Mesothelial cell of epicardium (in vitro differentiated cells): ENCODE measurements at places on chromosomes 6 and 20. TPM values are rescaled to one million over a fixed set of nuclear protein-coding genes. Genes with fewer than 3 reads are reported as not detected.

DNA sequence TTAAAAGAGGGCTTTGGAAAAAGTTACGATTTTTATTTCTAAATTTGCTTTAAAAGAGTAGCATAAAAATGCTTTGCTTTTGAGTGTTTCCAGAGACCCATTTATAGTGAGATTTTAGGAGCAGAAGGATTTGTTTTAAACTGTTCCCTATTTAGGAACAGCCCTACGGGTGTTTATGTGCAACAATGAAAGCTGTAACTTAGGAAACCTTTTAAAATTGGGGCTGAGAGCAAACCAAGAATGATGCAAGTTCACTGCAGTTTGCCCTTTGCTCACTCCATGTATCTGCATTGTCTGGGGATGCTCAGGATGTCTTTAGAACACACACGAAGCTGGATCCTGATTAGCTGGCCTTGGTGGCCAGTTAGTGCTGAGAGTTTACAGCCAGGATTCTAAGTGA is 40.9 kb downstream of the GHRH start:
- DNase-seq = no peak

The PGBD1 gene
- total RNA-seq = 8.9 to 9.4 TPM (median 9.2 TPM) in 3 replicates

GRCh38 chr6:106884576-106884975 is 90.0 kb downstream of the CD24 start:
- no peak for DNase-seq

DNA sequence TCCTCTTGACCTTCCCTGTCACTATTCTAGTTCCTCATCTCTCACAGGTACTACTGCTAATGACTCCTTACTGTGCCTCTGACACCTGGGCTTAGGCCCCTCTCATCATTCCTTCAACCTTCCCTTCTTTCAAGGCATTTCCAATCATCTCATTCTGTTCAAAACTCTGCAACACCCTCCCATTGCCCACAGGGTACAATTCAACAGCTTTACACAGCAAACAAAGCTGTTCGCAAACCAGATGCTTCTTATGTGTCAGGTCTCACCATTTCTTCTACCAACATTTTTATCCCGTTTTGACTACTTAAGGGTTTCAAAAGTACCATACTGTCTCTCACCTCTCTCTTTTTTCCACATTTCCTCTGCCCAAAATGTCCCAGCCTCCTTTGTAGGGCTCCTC is 84.4 kb upstream of the ID4 start:
- no peak for DNase-seq

The C20orf141 gene
- total RNA-seq = not detected in 3 replicates

The OR5V1 gene
- total RNA-seq = not detected in 3 replicates

DNA sequence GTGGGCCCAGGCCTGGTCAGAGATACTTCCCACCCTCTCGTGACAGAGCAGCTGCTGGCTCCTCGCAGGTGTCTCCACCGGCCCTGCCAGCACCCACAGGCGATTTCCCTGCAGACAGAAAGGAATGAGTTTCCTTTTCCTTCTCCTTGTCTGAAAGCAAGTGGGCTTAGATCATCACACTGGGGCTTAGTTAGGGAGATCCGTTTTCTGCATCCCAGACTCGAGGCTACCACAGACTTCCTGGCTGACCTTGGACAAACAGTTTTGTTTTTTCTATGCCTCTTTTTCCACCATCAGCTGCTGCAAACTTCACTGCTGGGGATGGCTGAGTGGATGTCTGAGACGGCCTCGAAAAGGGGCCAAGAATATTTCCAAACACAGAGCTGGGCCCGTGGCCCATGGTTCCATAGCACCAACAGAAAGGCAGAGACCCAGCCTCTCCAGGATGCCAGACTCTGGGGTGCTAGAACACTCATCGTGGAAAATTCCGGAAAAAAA is 86.5 kb downstream of the BANF2 start:
- DNase-seq = no peak

The TFAP2C gene
- total RNA-seq = 9.8 to 10.3 TPM (median 10.2 TPM) in 3 replicates

The PRR18 gene
- total RNA-seq = 0.20 to 0.38 TPM (median 0.31 TPM) in 3 replicates

GRCh38 chr6:140812636-140813035 is 1320.1 kb upstream of the GJE1 start:
- DNase-seq = no peak

The TDRD6 gene
- 0.24 to 0.51 TPM (median 0.43 TPM) in 3 replicates for total RNA-seq

The LY6G6C gene
- 0.89 to 1.4 TPM (median 1.3 TPM) in 3 replicates for total RNA-seq

The BRPF3 gene
- 54.1 to 58.6 TPM (median 57.3 TPM) in 3 replicates for total RNA-seq

DNA sequence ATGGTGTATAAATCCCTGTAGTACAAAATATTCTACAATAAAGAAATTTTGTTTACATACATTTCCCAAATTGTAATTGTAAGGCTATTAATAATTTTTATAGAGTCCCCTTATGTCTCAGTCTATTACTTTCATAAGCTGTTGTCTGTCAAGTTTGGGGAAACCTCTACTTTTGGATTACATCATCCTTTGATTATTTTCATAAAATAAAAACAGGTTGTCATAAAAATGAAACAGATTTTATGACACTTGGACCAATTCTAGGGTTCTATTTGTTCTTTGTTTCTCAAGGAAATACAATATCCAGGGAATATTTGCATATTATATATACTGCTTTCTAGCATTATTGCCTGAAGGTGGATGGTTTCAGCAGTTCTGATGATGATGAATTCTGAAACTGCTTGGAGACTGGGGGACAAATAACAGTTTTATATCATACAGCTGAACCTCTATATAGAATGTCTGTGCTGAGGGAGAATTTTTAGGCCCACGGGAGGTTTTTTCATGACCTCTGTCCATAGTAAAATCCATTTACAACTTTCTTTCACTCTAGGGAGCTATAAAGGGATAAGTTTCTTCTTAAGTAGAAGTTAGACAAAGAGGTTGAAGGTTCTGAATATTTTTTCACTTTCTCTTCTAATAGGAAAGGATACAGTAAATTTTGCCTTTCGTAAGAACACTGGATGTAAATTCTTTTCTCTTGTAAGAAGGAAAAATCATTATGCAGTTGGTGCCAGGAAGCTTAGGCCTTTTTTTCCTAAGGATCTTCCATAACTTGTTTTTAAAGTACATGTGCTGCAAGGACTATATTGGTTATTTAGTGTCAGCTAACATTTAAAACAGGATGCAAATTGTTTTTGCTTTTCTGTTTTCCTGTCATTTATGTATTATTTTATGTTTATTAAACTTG is 58.0 kb downstream of the CD2AP start:
- DNase-seq = no peak

The FUT9 gene
- 2.7 to 3.1 TPM (median 3.0 TPM) in 3 replicates for total RNA-seq

DNA sequence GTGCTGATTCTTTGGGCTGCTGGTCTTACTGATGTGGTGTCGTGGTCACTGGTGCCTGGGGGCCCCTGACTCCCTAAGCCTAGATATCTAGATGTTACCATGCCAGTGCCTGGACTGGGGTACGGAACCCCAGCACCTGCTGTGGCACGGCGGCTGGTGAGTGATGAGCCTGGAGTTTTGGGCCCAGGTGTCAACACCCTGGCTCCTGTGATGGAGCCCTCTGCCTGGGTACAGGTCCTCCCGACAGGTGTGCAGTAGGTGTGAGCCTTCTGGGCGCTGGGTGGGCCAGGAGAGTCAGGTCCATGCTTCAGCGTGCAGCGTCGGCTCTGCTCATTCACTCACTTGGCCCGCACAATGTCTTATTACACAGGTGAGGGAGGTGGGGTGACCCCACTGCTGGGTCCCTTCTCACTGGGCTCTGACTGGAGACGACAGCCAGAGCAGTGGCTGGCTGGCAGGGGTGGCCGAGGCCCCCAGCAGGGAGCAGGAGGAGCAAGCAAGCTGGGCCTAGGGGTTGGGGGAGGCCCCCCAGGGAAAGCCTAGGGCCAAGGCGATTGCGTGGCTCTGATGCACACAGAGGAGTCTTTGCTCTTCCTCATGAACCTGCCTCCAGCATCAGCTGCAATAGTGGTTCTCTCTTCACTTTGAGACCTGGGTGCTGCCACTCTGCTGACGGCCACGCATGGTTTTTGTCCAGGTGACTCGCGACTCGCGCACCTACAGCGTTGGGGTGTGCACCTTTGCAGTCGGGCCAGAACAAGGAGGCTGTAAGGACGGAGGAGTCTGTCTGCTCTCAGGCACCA is 42.5 kb upstream of the SLC22A1 start:
- DNase-seq = no peak

The CLPSL1 gene
- total RNA-seq = 0.40 TPM in 1 of 3 replicates, not detected in the others

The EYA2 gene
- 9.0 to 10.2 TPM (median 9.3 TPM) in 3 replicates for total RNA-seq

The EDN1 gene
- total RNA-seq = 7.4 to 8.9 TPM (median 8.5 TPM) in 3 replicates

GRCh38 chr6:148451690-148452089 is 109.1 kb downstream of the SASH1 start:
- DNase-seq = no peak

The MYBL2 gene
- 22.8 to 26.8 TPM (median 24.3 TPM) in 3 replicates for total RNA-seq

DNA sequence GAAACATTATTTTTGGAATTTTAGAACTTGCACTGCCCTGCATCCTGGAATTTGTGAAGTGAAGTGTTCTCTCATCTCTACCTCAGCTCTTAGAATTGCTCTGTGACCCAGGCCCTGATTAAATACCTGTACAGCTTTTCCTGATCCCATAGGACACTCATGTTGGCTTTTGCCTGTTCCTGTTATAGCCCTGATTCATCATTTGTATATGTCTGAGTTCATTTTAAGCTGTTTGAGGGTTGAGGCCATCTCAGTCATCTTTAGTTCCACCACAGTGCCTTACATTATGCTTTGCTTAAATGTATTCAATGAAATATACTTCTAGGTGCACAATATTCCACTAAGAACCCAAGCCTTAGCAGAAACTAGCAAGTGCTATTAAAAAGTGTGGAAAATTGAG is 26.4 kb downstream of the ZFAND3 start:
- DNase-seq = no peak

- DNase-seq = no peak
Observed at GRCh38 chr6:9020001-9020400, 584.7 kb upstream of the SLC35B3 start.

- DNase-seq = no peak
Observed at GRCh38 chr6:79864001-79864400, 83.4 kb downstream of the ELOVL4 start.

- no peak for DNase-seq
Observed at GRCh38 chr20:5434116-5434515, 117.4 kb upstream of the PROKR2 start.

DNA sequence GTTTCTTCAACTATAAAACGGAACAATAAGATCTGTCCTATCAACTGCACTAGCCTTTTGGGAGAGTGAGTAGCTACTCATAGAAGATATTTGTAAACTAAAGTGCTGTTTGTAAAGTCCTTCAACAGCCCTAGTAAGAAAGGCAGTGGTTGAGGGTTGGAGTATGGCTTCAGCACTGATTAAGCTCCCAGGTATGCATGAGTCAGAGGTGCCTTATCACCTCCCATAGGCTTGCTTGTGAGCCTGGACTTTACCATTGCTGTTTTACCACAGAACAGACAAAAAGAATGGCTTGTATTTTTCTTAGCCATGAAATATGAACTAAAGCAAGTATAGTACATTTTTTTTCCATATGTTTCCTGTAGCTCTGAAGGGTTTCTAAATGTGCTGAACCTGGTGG is 44.1 kb downstream of the SAMD3 start:
- no peak for DNase-seq

- no peak for DNase-seq
Observed at GRCh38 chr20:37388831-37389230, 42.9 kb downstream of the SRC start.

GRCh38 chr6:6539036-6539435 is 49.5 kb upstream of the LY86 start:
- DNase-seq = no peak

DNA sequence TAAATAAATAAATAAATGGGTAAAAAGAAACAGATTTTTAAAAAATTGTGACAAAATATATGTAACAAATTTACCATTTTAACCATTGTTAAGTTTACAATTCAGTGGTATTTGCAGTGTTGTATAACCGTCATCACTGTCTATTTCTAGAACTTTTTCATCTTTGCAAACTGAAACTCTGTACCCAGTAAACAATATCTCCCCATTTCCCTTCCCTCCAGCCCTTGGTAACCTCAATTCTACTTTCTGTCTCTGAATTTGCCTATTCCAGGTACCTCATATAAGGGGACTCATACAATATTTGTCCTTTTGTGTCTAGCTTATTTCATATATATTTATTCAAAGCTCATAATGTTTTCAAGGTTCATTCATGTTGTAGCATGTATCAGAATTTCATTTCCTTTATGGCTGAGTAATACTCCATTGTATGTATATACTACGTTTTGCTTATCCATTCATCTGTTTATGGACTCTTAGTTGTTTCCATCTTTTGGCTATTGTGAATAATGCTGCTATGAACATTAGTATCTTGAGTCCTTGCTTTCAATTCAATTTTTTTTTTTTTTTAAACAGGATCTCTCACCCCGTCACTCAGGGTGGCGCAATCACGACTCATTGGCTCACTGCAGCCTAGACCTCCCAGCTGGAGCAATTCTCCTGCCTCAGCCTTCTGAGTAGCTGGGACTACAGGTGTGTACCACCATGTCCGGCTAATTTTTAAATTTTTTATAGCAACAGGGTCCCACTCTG is 8.9 kb downstream of the MANBAL start:
- DNase-seq = no peak
